Activated T-helper 1 cell treated with anti-CD3 and anti-CD28 coated beads, Interleukin-12 subunit alpha, Interleukin-12 subunit beta, Interleukin-2, Interleukin-4 antibody, amounts not matched to agents 30 ng/mL and 10 ng/mL and 1 ng/mL, durations not matched to agents 14 hours and 24 hours and 36 hours (primary cell): ENCODE measurements at places on chromosomes 7 and 10.
A peak's percentile ranks its signal among the peaks of the same experiment; 100 is the strongest.

DNA sequence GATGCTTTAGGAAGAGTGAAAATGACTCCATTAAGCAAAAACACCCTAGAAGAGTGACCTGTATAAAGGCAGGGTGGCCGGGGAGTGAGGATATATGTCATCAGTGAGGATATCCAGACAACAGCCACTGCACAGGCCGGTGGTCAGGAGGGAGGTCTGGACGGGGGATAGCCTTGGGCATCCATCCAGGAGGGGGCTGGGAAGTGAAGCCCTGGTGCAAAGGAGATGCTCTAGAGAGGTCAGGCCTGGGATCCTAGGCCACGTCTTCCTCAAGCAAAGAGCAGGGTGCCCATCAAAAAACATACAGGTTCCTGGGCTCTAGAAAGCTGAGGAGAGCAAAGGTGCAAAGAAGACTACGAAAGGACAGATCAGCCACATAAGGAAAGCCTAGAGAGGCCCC is 25.6 kb downstream of the FAM171A1 start:
- no peaks in the 10 kb centered on the region for H3K36me3 ChIP-seq
- H3K4me1 ChIP-seq: no peaks in the 10 kb centered on the region
- no peak overlapping the region for H3K27ac ChIP-seq
- H3K4me3 ChIP-seq: no peak overlapping the region
- peaks cover 6% of the 10 kb centered on the region for H3K27me3 ChIP-seq

DNA sequence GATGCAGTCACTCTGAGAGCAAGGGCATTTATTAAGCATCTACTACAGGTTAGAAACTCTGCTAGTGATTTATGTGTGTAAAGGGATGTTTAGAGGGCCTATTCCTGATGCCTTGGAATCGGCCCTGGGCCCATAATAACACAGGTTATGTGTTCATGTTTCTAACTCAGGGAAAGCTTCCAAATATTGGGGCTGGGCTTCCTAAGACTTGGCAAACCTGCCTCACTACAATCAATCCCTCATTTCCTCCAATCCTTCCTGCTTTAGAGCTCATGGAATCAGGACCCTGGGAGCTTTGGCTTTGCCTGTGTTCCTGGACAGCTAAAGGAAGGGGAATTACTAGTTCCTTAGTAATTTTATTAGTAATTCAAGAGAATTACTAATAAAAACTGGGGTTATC is 148.8 kb downstream of the HIBADH start:
- H3K27ac ChIP-seq: no peak overlapping the region
- H3K4me3 ChIP-seq: no peak overlapping the region
- H3K4me1 ChIP-seq: no peaks in the 10 kb centered on the region
- no peaks in the 10 kb centered on the region for H3K36me3 ChIP-seq

- DNase-seq: no peak
- no peak overlapping the region for H3K4me3 ChIP-seq
- H3K4me1 ChIP-seq: no peaks in the 10 kb centered on the region
- no peak overlapping the region for H3K27ac ChIP-seq
- no peaks in the 10 kb centered on the region for H3K36me3 ChIP-seq
- no peaks in the 10 kb centered on the region for H3K27me3 ChIP-seq
Observed at GRCh38 chr7:15399441-15399840, 162.4 kb downstream of the AGMO start.

GRCh38 chr7:22115689-22116088 is 170.0 kb upstream of the CDCA7L start:
- no peak overlapping the region for H3K27ac ChIP-seq
- H3K27me3 ChIP-seq: peaks cover 4% of the 10 kb centered on the region
- no peak for DNase-seq
- no peaks in the 10 kb centered on the region for H3K4me1 ChIP-seq

DNA sequence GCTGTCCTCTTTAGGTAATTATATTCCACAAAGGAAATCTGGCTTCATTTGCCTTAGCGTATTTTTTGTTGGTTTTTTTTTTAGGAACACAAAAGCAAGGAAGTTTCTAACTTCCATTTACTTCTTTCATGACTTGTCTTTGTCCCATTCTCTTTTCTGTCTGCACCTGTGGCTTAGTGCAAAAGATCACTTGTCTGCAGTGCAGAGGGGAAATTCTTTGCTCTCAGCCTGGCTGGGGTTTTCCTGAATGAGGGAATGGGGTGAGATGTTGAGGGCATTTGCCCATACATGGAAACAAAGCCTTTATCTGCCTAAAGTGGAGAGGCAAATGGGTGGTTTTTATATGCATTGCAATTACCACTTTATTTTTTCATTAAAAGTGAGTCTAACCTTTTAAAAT is 361.1 kb upstream of the IGFBP3 start:
- H3K27me3 ChIP-seq: no peaks in the 10 kb centered on the region
- DNase-seq: no peak
- H3K36me3 ChIP-seq: no peaks in the 10 kb centered on the region
- no peaks in the 10 kb centered on the region for H3K4me1 ChIP-seq
- H3K4me3 ChIP-seq: no peak overlapping the region

GRCh38 chr10:48193556-48193955 is 80.9 kb downstream of the FRMPD2 start:
- no peak for DNase-seq
- H3K4me3 ChIP-seq: no peak overlapping the region
- peaks cover 5% of the 10 kb centered on the region for H3K27me3 ChIP-seq
- no peaks in the 10 kb centered on the region for H3K4me1 ChIP-seq

DNA sequence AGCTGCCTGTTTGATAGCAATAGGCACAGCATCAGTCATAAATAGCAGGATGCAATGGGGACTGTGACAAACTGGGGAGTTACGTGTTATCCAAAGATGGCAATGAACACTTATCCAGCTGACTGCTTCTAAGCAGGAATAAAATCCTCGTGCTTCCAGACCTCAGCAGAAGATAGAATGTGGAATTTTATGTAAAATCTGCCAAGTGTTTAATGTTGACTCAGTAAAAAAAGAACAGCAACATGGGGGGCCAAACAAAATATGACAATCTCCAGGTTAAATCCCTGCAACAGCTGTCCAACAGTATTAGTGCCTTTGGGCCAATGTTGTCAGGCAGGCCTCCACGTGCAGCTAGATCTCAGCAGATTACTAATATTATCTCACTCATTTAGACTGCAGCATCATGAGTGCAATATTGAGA is 127.3 kb downstream of the SEMA3C start:
- no peaks in the 10 kb centered on the region for H3K27me3 ChIP-seq
- H3K4me1 ChIP-seq: no peaks in the 10 kb centered on the region
- H3K27ac ChIP-seq: no peak overlapping the region
- no peak for DNase-seq
- H3K4me3 ChIP-seq: no peak overlapping the region
- no peaks in the 10 kb centered on the region for H3K36me3 ChIP-seq

DNA sequence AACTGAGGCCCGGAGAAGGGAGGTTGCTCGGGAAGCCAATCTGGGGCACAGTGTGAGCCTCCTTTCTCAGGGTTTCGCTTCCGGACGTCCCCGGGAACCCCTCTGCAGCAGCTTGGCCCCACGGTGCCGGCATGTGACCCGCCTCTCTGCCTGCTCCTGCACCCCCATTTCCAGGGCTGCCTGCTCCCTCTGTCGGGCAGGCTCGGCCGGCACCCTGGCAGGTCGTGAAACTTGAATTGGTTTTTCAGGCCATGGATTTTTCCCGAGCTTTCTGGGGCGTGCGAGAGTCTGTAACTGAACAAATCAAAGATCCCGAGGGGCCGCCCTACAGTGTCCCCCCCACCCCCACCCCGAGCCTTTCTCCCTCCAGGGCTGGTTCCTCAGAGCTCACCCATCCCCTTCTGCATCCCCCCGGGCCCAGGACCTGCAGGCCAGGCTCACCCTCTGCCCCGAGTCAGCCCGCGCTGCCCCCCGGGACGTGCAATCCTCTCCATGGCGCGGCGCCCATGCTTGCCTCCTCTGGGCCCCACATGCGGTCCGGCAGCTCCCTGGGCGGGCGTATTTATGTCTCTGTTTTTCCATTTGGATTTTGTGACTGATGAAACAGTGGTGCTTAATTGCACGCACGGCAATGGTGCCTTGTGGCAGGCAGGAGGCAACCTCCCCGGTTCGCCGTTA is 58.1 kb downstream of the UNCX start:
- H3K36me3 ChIP-seq: no peaks in the 10 kb centered on the region
- H3K4me3 ChIP-seq: no peak overlapping the region
- H3K27me3 ChIP-seq: peaks cover 11% of the 10 kb centered on the region

DNA sequence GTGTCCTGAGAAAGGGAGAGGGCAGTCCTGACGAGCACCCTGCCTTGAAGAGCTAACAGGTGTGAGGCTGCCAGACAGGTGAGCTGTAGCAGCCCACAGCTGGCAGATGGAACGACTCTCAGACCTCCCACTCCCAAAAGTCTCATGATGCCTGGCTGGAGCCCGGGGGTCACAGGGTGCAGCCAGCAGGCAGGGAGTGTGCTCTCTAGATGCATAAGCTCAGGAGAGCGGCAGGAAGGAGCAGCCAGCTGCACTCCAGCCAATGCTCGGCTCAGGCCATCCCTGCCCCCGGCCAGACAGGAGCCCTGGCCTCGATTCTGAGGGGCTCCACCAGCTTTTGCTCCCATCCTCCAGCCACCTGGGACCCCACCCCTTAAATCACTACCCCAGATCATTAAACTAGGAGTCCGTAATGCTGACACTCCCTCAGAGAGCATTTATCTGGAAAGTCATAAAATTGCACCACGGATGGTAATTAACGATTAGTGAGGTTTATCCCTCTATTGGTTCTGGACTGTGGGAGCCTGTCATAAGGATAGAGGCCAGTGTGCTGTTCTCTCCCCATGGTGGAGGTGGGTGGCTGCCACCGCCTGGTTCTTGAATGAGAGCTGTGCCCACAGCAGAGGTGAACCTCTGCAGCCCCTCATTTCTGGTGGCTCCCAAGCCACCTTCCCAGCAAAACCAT is 63.5 kb upstream of the ZMIZ1 start:
- no peaks in the 10 kb centered on the region for H3K36me3 ChIP-seq
- no peak overlapping the region for H3K27ac ChIP-seq
- H3K27me3 ChIP-seq: peaks cover 15% of the 10 kb centered on the region
- H3K4me1 ChIP-seq: peaks cover 6% of the 10 kb centered on the region
- DNase-seq: no peak

GRCh38 chr10:43316988-43317387 is 50.1 kb upstream of the RASGEF1A start:
- H3K36me3 ChIP-seq: no peaks in the 10 kb centered on the region
- H3K27ac ChIP-seq: no peak overlapping the region
- H3K4me1 ChIP-seq: peaks cover 13% of the 10 kb centered on the region

DNA sequence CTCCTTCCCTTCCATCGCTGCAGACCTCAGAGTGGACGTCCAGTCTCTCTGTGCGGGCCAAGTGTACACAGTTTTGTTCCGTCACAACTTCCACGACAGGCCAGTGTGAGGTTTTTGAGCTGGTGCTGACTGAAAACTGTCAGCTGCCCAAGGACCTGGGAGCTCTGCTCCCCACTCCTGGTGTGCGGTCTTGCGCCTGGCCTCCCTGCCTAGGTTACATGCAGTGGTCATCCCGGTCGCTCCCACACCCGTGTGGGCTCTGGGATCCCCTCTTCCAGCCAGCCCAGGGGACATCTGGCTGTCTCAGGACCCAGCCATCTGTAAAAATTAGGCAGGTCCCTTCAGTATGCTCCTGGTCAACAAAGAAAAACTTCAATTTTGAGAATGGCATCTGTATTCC is 127.5 kb downstream of the VIPR2 start:
- H3K4me1 ChIP-seq: peaks cover 14% of the 10 kb centered on the region
- H3K27ac ChIP-seq: peak overlapping the region; percentile 11
- no peaks in the 10 kb centered on the region for H3K36me3 ChIP-seq
- no peak overlapping the region for H3K4me3 ChIP-seq
- DNase-seq: no peak

- no peak for DNase-seq
- H3K36me3 ChIP-seq: peaks cover 1% of the 10 kb centered on the region
- peaks cover 6% of the 10 kb centered on the region for H3K27me3 ChIP-seq
- peak overlapping the region; percentile 95 for H3K4me3 ChIP-seq
- peaks cover 19% of the 10 kb centered on the region for H3K4me1 ChIP-seq
- H3K27ac ChIP-seq: peak overlapping the region; percentile 89
Observed at GRCh38 chr10:124802313-124802675, 675 bp downstream of the ABRAXAS2 start.

- H3K36me3 ChIP-seq: no peaks in the 10 kb centered on the region
- no peaks in the 10 kb centered on the region for H3K4me1 ChIP-seq
- no peak for DNase-seq
- H3K27me3 ChIP-seq: no peaks in the 10 kb centered on the region
- no peak overlapping the region for H3K4me3 ChIP-seq
Observed at GRCh38 chr10:82887488-82887887, 1012.5 kb downstream of the NRG3 start.

DNA sequence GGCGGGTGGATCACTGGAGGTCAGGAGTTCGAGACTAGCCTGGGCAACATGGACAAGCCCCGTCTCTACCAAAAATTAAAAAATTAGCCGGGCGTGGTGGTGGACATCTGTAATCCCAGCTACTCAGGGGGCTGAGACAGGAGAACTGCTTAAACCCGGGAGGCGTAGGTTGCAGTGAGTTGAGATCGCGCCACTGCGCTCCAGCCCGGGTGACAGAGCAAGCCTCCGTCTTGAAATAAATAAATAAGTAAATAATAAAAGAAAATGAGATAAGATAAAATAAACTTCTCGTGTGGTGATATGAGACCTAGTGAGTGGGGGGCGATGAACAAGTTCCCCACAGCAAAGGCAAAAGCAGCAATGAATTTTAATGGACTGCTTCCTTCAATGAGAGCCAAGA is 33.6 kb upstream of the LMTK2 start:
- DNase-seq: no peak
- H3K4me1 ChIP-seq: no peaks in the 10 kb centered on the region
- no peaks in the 10 kb centered on the region for H3K36me3 ChIP-seq
- peaks cover 5% of the 10 kb centered on the region for H3K27me3 ChIP-seq
- H3K27ac ChIP-seq: no peak overlapping the region

- no peaks in the 10 kb centered on the region for H3K36me3 ChIP-seq
- H3K27ac ChIP-seq: no peak overlapping the region
- no peak overlapping the region for H3K4me3 ChIP-seq
- H3K27me3 ChIP-seq: no peaks in the 10 kb centered on the region
Observed at GRCh38 chr7:33730958-33731357, 174.4 kb upstream of the BMPER start.

DNA sequence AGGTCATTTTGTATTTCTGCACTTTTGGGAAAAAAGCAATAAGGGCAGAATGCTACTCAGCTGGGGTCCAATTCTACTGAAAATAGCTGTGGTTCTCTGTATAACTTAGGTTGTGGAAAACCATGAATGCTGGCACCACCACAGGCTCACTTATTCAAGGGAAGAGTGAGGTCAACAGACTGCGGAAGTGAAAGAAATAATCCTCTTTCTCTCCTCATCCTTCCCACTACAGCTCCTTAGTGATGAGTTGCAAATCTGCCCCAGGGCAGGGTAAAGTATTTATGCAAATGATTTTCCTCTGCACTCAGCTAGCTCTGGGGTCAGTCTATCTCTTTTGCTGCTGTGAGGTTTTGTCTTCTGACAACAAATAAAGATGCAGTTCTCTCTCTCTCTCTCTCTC is 74.1 kb upstream of the PTPRZ1 start:
- no peak overlapping the region for H3K27ac ChIP-seq
- no peak for DNase-seq
- H3K4me1 ChIP-seq: no peaks in the 10 kb centered on the region
- no peaks in the 10 kb centered on the region for H3K27me3 ChIP-seq

- H3K27me3 ChIP-seq: peaks cover 1% of the 10 kb centered on the region
- DNase-seq: no peak
- H3K27ac ChIP-seq: no peak overlapping the region
- H3K4me1 ChIP-seq: no peaks in the 10 kb centered on the region
- no peak overlapping the region for H3K4me3 ChIP-seq
Observed at GRCh38 chr10:69897432-69897831, 95.7 kb downstream of the COL13A1 start.
